ENCODE measurements at places on chromosomes 1 and 21.

DNA sequence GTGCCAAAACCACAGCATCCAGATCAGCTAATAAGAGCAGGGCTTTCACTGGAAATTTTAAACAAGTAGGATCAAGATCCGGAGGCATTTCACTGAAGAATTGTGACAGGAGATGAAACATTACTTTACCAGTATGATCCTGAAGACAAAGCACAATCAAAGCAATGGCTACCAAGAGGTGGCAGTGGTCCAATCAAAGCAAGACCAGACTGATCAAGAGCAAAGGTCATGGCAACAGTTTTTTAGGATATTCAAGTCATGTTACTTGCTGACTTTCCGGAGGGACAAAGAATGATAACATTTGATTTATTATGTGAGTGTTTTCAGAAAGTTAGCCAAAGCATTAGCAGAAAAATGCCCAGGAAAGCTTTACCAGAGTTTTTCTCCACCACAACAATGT lies 8.2 kb downstream of the ZSWIM5 start:
- no peak for DNase-seq

GRCh38 chr1:89287181-89288050 lies 14.8 kb upstream of the GBP5 start:
- DNase-seq = no peak

DNA sequence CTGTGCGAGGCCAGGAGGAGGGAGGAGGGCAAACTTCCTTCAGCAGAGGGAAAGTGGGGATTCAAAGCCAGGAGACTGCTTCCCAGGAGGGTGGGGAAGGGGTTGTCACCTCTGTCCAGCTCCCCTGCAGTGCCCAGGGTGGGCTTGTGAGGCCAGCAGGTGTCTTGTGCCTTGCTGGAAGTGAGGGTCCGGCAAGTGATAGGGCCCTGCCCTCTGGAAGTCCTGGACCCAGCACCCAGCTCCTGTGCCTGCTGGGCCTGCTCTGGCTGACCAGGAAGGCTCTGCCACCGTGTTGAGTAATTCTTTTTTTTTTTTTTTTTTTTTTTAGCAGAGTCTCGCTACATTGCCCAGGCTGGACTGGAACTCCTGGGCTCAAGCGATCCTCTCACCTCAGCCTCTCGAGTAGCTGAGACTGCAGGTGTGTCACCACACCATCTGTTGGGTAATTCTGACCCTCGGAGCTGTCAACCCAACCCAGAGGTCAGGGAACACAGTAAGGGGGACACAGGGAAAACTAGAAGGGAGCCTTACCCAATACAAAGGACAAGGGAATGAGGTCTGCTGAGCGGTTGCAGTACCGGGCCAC lies 1.0 kb downstream of the BEST4 start:
- DNase-seq = no peak

GRCh38 chr1:198598796-198599321 lies 40.0 kb upstream of the PTPRC start:
- DNase-seq = no peak

DNA sequence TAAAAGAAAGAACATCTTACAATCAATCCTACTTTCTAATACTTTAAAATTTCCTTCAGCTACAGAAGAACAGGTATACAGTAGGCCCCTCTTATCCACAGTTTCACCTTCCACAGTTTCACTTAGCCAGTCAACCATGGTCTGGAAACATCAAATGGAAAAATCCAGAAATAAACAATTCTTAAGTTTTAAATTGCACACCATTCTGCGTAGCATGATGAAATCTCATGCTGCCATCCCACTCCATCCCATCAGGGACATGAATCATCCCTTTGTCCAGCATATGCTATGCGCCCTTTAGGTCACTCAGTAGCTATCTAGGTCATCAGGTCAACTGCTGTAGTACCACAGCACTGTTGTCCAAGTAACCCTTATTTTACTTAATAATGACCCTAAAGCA lies 67.7 kb downstream of the HSF2BP start:
- DNase-seq = no peak

DNA sequence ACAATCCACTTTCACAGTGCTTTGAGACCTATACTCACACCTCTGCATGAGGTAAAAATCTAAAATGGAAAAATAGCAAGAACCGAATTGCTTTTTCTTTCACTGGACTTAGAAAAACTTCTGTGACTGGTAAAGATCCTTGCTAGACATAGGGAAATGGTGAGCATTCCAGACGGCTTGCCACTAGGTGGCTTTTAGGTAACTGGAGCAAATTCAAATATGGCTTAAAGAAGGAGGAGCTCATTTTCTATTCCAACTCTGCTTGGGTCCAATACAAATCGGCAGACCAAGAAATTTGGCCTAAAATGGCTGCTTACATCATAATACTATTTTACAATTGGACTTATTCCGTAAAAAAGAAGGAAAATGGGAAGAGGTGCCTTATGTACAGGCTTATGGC lies 977.9 kb downstream of the ADGRL2 start:
- DNase-seq = no peak

GRCh38 chr1:159172614-159173291 lies 1.3 kb downstream of the CADM3 start:
- no peak for DNase-seq

DNA sequence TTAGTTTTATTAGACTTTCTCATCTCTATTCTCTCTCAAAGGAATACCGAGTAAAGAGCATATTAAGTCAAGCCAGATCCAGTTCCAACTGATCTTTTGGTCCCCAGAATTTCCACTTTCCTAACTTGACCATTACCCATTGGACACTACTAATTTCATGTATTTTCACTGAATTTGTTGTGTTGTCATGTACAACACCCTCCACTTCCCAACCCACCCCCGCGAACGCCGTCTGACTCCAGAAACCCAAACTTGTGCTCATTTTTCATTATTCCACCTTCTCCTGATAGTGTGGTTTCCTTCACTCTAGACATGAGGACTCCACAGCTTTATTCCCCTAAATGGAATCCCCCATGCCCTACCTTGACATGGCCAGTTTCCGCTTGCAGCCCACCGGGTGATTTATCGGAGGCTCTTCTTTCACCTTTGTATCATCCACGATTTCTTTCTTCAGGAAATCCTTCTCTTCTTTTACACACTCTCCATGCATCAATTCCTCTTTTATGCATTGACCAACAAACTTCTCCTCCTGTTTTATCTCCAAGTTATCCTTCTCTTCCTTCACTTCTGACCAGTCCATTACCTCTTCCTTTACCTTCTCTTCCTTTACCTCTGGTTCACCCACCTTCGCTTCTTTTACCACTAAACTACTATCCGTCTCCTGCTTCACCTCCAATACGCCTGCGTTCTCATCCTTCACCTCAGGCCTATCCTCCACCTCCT lies 805 bp downstream of the ZNHIT6 start:
- DNase-seq = no peak

DNA sequence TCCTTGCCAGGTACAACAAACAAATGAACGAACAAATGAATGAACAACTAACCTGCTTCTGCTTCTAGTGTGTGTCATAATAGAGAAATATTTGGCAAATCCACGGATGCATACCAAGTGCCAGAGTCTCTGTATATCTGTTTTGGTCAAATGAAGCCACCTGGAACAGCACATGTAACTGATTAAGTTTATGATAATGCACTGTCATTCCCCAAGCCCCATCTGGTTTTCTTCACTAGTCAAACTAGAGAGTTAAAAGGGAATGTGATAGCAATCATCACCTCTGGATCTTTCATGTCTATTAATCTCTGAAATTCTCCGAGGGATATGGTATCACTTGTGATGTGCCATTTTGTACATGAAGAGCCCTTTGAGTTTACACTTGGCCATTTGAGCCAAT lies 21.0 kb upstream of the SCAF4 start:
- DNase-seq = no peak

GRCh38 chr1:19384772-19385187 lies 72.7 kb downstream of the SLC66A1 start:
- no peak for DNase-seq

GRCh38 chr1:16072095-16072494 lies 1.4 kb downstream of the FAM131C start:
- no peak for DNase-seq

DNA sequence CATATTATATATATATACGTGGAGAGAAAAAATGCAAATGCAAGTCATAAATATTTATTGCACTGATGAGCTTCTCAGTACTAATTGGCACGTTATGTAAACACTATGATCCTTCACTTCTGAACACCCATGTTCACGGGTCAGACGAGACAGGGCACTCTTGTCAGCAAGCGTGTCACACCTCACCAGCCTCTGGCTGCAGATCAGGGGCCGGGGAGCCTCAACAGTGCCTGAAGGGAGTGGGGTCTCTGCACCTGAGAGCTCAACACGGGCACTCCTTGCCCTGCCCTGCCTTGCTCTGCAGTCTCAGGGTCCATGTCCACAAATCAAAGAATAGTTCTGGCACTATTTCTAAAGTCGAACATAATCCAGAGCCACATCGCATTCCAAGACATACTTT lies 409 bp upstream of the HIVEP3 start:
- DNase-seq = no peak

- peak; percentile 48 for DNase-seq
These were observed 142.8 kb upstream of the COA6 start for GRCh38 chr1:234230414-234230862.

DNA sequence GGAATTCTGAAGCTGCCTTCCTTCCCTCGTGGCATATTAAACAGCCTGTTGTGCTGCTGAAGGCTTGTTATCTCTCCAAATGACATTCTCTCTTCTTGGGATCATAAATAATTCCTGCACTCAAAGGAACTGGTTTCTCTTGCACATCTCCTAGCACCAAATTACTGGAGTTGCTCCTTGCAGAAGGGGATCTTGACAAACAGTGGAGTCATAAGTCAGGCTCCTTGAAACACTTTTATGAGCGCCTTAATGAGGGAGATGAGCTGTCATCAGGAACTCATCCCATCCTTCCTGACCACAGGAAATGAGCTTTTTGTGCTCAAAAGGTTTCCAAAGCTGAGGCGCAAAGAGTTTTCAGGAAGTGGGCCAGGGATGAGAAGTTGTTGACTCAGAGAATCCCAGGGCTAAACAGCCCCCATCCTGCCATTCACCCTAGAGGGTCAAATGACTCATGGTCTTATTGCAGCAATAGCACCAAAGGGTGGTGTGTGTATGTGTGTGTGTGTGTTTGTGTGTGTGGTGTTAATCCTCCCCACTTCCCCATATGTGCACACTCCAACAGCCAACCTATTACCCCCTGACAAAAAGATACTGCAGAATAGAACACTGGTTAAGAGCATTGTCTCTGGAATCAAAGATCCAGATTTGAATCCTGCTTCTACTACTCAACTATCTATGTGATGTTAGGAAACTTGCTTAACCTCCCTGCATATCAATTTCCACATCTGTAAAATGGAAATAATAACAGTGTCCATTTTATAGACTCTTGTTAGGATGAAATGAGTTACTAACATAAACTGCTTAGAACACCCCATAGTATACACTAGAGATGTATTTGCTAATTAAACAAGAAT lies 2.8 kb upstream of the PHC2 start:
- no peak for DNase-seq

DNA sequence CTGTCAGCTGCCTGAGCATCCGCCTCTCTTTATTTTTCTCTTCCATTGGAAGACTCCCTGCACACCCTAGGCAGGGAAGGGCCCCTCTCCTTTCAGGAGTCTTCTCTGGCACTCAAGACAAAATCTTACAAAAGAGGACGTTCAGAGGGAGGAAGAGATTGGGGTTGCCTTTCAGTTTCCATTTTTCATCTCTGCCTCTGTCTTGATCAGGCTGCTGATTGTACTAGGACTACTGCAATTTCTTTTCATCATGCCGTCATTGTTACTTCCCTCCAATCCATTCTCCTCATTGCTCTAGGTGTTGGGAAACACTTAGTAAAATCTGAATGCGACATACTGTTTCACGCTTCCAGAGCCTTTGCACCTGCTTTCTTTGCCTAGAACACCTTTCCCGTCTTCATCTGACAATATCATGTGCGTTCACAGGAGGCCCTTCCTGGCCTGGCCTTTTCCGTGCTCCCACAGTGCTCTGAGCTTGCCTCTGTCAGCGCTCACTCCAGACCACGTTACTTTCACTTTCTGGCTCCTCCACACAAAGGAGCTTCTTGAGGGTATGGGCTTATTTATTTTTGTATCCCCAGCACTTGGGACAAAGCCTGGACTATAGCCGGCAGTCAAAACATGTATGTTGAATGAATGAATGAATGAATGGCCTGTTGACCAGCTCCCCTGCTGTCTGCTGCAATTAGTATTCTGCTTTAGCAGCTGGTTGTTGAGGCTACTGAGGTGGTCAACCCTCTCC lies 10.9 kb downstream of the LRRC71 start:
- DNase-seq = no peak

GRCh38 chr1:82386365-82387011 lies 585.8 kb downstream of the ADGRL2 start:
- DNase-seq = no peak

DNA sequence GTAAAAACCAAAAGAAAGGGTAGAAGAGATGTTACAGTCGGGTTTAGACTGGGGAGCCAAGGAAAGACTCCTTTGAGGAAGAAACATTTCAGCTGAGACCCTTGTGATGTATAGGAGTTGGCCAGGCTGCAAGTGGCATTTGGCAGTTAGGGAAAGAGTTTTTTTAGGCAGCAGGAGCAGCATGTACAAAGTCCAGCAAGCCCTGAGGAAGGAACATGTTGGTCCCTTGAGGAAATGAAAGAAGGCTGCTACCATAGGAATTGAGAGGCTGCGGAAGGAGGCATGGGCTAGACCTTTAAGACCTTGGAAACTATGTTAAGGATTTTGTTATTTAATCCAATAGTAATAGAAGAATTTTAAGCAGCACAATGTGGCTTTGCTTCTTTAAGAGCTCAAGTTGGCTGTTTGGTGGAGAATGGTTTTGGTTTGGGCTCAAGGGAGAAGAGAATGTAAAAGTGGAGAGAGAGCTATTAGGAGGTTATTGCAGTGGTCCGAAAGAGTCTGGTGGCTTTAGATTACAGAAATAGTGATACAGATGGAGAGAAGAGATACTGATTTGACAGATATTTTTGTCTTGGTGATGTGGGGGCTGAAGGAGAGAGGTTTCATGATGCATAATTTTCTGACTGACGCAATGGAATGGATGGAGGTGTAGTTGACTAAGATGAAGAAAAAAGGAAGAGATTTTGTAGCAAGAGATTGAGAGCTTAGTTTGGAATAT lies 26.6 kb downstream of the SMAP2 start:
- no peak for DNase-seq

- DNase-seq = no peak
These were observed 184.0 kb upstream of the C1orf174 start for GRCh38 chr1:4084048-4084431.

GRCh38 chr1:31762726-31763670 lies 1.1 kb downstream of the ADGRB2 start:
- DNase-seq = peak; percentile 75

DNA sequence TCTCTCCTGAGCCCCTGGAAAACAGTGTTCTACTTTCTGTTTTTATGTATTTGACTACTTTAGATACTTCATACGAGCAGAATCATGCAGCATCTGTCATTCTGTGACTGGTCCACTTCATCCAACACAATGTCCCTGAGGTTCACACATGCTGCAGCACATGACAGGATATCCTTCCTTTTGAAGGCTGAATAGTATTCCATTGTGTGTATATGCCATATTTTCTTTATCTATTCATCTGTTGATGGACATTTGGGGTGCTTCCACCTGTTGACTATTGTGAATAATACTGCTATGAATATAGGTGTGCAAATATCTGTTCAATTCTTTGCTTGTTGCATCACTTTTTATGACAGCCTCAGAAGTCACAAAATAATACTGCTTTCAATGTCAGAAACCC lies 55.8 kb downstream of the SH3GLB1 start:
- no peak for DNase-seq
